ENCODE measurements at places on chromosomes 3 and 15.

DNA sequence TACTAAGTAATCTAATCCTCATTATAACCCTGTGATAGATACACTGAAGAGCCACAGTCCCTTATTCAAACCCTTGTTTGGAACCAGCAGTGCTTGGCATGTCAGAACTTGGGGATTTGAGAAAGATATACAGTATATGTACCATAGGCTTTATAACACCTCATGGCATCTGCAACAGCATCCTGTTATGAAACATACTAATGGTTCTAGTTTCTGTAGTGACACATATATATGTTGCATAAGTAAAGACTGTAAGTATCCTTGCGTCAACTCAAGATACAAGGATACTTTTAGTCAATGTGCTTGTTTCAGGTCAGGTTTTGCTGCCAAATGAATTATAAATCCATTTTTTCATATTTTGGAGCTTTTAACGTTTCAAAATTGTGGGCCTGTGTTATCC, 58.5 kb downstream of the CCNL1 start:
- no peak for DNase-seq

- DNase-seq = no peak
These were observed 233.6 kb upstream of the CTDSPL start for GRCh38 chr3:37627951-37628620.

DNA sequence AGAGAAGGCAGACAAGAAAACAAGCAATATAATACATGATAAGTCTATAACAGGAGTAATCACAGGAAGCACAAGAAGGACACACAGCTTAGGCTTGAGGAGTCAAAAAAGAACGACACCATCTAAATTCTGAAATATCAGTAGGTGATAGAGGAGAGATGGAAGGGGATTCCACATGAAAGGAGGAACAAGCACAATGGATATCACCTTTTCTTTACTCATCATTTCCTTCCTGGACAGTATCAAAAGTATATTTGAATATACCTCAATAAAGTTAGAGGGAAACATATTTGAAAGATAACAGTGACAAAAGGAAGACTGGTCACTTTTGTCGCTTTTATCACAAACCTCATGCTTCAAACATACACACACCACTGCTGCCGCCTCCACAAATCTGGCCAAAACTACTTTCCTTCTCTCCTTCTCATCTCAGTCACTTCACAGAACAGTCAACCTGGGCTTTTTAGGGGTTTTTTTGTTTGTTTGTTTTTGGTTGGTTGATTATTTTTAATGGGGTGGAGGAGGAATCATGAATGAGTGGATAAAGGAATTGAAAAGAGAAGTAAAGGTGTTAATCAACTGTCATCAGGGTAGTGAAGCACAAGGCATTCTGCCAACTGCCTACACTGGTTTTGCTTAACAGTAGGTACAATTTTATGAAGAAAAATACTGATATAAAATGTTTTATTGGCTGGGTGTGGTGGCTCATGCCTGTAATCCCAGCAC, 18.5 kb downstream of the DENND4A start:
- no peak for DNase-seq

DNA sequence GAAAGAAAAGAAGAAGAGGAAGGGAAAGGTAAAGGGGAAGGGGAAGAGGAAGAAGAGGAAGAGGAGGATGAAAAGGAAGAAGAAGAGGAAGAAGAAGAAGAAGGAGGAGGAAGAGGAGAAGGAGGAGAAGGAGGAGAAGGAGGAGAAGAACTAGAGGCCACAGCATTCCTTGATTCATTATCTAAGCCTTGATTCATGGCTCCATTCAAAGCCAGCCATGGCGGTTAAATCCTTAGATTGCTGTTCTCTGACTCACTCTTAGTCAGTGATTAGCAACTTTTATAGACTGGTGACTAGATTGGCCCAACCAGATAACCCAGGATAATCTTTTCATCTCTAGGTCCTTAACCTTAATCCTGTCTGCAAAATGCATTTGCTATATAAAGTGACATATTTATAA, 47.6 kb downstream of the OSTN start:
- DNase-seq = no peak

DNA sequence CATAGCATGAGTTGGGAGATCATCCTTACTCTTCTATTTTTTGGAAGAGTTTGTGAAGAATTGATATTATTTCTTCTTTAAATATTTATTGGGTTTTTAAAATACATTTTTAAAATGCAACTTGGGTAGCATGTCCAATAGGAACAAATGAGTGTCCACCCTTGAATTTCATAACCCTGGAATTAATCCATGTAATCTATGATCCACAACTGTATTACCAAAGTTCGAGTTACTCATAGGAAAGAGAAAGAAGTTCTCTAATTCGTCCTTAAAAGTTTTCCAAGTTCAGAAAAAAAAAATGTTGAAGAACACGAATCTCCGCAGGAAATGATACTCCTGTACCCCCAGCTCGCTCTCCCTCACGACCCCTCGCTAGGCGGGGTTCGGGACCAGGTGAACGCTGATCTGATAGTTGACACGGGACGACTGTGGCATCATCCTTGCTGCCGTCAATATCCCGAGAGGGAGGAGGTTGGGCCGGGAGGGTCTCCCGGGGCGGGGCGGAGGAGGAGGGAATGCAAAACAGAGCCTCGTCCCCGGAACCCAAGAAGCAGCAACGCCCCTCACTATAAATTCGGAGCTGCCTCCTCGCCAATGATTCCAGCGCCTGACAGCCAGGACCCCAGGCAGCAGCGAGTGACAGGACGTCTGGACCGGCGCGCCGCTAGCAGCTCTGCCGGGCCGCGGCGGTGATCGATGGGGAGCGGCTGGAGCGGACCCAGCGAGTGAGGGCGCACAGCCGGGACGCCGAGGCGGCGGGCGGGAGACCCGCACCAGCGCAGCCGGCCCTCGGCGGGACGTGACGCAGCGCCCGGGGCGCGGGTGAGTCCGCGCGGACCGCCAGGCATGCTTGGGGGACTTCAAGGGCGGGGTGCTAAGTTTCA, at the start of gene AGTR1:
Gene AGTR1 (plus strand): TSS at position 598 of the 884 bp plus-strand sequence. CDS start 43,133 bp downstream, outside the sequence.
- DNase-seq = no peak

- peak; percentile 76 for DNase-seq
These were observed 725.5 kb upstream of the ARRDC4 start for GRCh38 chr15:97234851-97235610.

Data from NCI-H2081 (cell line).